Anterior cingulate cortex (tissue), 58 donors: ENCODE measurements at places on chromosomes 3 and 15.

GRCh38 chr15:68666812-68667450 lies 88.1 kb downstream of the CORO2B start:
- no peak for DNase-seq

GRCh38 chr3:51711352-51712037 lies 4.6 kb downstream of the GRM2 start:
- no peak for DNase-seq

DNA sequence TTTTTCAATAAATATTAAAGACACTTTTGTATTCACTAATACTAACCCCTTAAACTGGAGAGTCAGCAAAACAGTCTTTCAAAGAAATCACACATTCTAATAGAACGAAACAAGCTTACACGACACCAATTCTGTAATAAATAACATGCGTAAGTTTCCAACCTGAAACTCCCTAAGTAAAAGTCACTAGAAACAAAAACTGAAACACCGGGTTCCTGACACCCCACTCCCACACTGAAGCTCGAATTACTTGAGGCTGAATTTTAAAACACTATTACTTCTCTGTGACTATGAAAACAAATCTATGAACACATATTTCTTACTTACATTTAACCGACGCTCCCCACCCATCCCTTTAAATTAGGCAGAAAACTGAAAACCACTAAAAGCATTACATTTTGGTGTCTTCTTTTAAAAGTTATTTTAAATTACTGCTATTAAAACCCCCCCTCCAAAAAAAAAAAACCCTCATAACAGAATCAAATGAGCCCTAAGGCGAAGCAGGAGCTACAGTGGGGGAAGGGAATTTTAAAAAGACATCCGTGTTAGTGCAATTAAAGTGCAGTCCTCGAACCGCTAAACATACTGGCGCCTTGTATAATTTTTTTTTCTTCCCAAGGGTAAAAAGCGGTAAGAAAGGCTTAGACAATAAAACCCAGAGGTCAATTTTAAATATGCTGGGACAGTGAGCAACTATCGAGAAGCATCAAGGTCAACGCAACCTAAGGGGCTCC lies 878 bp downstream of the SPPL2A start:
- DNase-seq = no peak

DNA sequence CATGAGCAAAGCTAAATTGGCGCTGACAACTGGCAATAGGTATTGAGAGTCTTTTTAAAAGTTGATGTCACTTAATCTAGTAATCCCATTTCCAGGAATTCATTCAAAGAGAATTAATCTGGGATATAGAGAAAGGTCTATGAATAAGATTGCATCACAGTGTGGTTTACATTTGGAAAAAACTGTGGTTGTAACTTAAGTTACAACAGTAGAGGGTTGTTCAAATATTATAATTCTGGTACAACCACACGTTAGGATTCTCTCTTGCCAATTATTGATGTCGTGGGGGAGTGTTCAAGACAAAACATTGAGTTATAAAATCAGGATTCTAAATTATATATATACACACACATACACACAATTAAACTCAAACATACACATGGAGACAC lies 79.8 kb downstream of the LIPC start:
- DNase-seq = no peak

- no peak for DNase-seq
Measured at GRCh38 chr3:157624801-157625200, 121.6 kb upstream of the VEPH1 start.

- DNase-seq = no peak
Measured at GRCh38 chr3:58043933-58044332, 35.7 kb downstream of the FLNB start.

DNA sequence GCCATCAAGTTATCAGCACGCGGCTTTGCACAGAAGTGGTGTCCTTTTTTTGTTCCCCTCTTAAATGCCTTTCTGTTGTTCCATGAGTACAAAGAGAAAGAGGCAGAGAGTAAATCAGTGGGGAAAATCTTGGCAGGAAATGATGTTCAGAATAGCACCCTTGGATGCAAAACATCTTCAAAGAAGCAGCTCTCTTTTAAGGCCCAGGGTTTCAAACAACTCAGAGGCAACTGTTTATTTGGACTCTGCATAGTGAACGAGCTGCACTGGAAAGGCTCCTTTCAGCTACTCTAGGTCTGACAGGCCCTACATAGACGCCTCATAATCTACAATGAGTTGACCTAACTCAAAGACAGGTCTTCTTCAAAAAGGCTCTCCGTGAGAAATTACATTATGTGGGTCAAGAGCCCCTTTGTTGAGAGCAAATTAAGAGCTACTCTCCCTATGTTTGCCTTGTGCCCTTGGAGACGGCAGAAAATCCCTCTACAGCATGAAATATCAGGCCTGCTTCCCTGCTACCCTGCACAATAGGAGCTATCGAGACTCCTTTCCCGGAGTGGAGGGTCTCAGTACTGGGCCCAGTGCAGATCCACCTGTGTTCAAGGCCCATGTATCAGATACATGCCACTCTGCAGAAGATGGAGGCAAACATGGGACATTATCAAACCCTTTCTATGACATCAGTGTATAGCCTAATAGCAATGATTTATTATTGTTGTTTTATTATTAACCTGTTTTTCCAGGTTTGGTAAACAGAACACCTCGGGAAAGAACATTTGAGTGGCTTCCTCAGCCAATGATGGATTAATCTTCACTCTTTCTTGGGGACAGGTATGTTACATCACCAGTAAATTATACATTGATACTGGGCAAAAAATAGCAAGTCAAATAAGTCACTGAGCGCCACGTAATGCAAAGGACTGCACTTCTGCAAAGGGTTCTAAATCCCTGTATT lies 53.1 kb downstream of the HEG1 start:
- no peak for DNase-seq

DNA sequence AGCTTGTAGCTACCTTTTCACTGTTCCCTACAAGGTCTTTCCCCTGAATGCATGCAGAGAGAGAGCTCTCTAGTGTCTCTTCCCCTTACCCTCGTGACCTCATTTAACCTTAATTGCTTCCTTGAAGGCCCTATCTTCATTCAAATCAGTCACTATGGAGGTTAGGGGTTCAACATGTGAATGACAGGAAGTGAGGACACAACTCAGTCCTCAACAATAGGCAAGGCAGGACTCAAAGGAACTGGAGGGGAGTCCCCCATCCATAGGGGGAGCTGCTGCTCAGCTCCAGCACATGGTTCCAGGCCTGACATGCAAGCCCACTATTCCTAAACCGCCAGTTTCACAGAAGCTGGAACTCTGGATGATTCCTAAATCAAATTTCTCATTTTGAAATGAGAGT lies 33.8 kb upstream of the GYG1 start:
- no peak for DNase-seq

GRCh38 chr3:108757404-108757982 lies at the start of gene RETNLB:
RETNLB (minus strand) TSS chr3:108757410; CDS start chr3:108757185, 225 bp downstream.
- no peak for DNase-seq

DNA sequence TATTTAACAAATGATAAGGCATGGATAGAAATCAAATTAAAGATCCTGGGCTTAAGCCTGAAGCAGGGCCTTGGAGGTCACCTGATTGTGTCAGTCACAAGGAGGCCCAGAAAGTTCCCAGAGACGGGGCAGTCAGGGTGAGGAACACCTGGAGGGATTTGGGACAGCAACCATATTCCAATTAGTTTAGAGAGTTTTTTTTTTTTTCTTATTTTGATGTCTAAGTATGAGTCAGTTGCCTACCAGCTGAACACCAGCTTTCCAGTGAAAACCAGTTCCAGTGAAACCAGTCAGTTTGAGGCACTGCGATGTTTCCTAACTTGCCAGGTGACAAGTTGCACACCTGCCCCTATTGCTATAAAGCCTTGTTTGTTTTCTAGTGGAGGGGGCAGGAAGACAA lies 350.7 kb upstream of the AZI2 start:
- no peak for DNase-seq
